Right renal pelvis (tissue), 4 donors: ENCODE measurements at places on chromosomes 13 and 19. TPM values are rescaled to one million over a fixed set of nuclear protein-coding genes. Genes with fewer than 3 reads are reported as not detected.

The FBXL12 gene
- 31.5 TPM for polyA plus RNA-seq

The SPTBN4 gene
- polyA plus RNA-seq: 1.0 TPM

The SLITRK6 gene
- polyA plus RNA-seq: 12.5 TPM

The ZNF99 gene
- polyA plus RNA-seq: 0.55 TPM

The INSR gene
- polyA plus RNA-seq: 25.1 TPM

- DNase-seq: no peak
Observed at GRCh38 chr19:17398902-17399527, 5.0 kb upstream of the CCDC194 start.

- DNase-seq: no peak
Observed at GRCh38 chr13:30234619-30235162, 72.7 kb downstream of the KATNAL1 start.

DNA sequence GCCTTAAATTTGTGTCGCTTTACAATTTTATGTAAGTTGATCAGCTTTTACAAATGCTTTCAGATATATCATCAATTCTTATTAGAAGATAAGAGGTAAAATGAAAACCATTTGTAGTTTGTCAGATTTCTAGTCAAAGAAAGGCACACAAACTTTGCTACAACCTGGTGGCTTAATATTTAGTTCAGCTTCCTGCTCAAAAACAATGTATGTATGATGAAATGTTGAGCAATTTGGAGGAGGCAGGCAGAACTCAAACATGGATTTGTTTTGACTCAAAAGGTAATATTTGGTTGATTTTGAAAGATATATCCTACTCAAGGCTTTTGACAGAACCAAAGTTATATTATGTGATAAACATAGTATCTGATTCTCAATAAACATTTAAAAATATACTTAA lies 24.2 kb downstream of the NEK5 start:
- no peak for DNase-seq

GRCh38 chr13:60654415-60654814 lies 257.4 kb downstream of the TDRD3 start:
- DNase-seq: peak; percentile 18

- DNase-seq: no peak
Observed at GRCh38 chr13:90091611-90092010, 1255.9 kb upstream of the MIR17HG start.

- no peak for DNase-seq
Observed at GRCh38 chr13:50424993-50425392, 409.7 kb downstream of the KCNRG start.

DNA sequence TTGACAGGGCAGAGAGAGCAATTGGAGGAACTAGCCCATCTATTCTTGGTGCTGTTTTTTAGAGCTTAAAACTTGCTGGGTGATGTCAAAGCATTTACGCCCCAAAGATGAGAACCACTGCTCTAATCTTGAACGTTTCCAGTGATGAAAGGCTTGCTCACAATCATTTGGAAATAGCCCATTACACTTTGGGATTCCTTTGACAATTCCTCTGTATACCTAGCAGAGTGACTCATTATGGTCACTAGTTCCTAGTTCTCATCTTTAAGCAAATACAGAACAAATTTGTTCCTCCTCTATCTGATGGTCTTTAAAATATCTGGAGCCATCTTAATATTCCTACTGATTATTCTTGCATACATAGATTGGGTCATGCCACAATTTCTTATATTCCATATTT lies 112.3 kb downstream of the GPC6 start:
- DNase-seq: no peak

GRCh38 chr19:34961775-34962686 lies 2.0 kb downstream of the ZNF792 start:
- no peak for DNase-seq

- DNase-seq: peak; percentile 67
Observed at GRCh38 chr19:19514215-19514657, 1.1 kb downstream of the TSSK6 start.
